ENCODE measurements at places on chromosomes 1 and 21. TPM values are rescaled to one million over a fixed set of nuclear protein-coding genes. Genes with fewer than 3 reads are reported as not detected.

DNA sequence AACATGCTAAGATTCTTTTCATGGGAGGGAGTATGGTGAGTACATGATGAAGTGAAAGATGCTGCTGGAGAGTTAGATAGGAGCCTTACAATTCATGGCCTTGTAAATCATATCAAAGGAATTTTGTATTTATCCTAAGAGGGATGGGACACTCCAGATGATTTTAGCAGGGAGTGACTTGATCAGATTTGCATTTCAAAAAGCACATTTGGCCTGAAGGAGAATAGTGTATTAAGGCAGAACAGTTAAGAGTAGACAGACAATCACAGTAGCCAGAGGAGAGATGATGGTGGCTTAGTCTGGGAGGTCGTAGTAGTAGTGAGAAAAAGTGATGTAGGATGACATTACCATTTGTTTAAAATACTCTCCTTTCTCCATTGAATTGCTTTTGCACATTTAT lies 48.8 kb downstream of the SYCP1 start:
- no peaks in the 10 kb centered on the region for H3K36me3 ChIP-seq
- H3K27me3 ChIP-seq = peaks cover 14% of the 10 kb centered on the region
- H3K27ac ChIP-seq = no peak overlapping the region
- H3K4me1 ChIP-seq = no peaks in the 10 kb centered on the region

- peaks cover 11% of the 10 kb centered on the region for H3K4me1 ChIP-seq
- DNase-seq = no peak
- H3K27me3 ChIP-seq = peaks cover 5% of the 10 kb centered on the region
- no peak overlapping the region for H3K4me3 ChIP-seq
- H3K27ac ChIP-seq = no peak overlapping the region
These were observed 2.6 kb downstream of the HYI start for GRCh38 chr1:43451157-43451591.

Gene PRAMEF10
- total RNA-seq = not detected

DNA sequence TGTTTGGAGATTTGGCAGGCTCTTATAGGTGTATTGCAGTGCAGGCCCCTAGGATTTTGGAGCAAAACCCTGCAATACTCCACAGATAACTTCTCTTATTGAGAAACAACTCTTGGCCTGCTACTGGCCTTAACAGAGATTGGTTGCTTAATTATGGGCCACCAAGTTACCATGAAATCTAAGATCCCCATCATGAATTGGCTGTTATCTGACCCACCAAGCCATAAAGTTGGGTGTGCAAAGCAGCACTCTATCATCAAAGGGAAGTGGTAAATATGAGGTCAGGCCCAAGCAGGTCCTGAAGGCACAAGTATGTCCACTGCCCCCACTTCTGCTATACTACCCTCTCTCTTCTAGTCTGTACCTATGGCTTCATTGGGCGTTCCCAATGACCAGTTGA lies 130.0 kb upstream of the TNFSF4 start:
- H3K36me3 ChIP-seq = no peaks in the 10 kb centered on the region
- no peak overlapping the region for H3K27ac ChIP-seq
- no peaks in the 10 kb centered on the region for H3K27me3 ChIP-seq
- H3K4me3 ChIP-seq = no peak overlapping the region

GRCh38 chr1:157170677-157171515 lies 32.7 kb upstream of the ETV3 start:
- no peaks in the 10 kb centered on the region for H3K27me3 ChIP-seq
- no peak overlapping the region for H3K27ac ChIP-seq
- no peaks in the 10 kb centered on the region for H3K36me3 ChIP-seq

GRCh38 chr1:25642574-25643108 lies 26.1 kb downstream of the MAN1C1 start:
- H3K27me3 ChIP-seq = peaks cover 34% of the 10 kb centered on the region
- no peaks in the 10 kb centered on the region for H3K36me3 ChIP-seq
- no peak overlapping the region for H3K27ac ChIP-seq
- DNase-seq = no peak
- no peaks in the 10 kb centered on the region for H3K4me1 ChIP-seq
- H3K4me3 ChIP-seq = no peak overlapping the region

GRCh38 chr21:15363921-15364320 lies 299.1 kb upstream of the NRIP1 start:
- no peaks in the 10 kb centered on the region for H3K4me1 ChIP-seq
- no peaks in the 10 kb centered on the region for H3K36me3 ChIP-seq
- H3K27ac ChIP-seq = no peak overlapping the region
- no peak for DNase-seq

Gene C1orf105
- total RNA-seq = not detected
